ENCODE measurements at places on chromosomes 1 and 21. TPM values are rescaled to one million over a fixed set of nuclear protein-coding genes. Genes with fewer than 3 reads are reported as not detected.

The LMX1A gene
- total RNA-seq, result 1.3 TPM

DNA sequence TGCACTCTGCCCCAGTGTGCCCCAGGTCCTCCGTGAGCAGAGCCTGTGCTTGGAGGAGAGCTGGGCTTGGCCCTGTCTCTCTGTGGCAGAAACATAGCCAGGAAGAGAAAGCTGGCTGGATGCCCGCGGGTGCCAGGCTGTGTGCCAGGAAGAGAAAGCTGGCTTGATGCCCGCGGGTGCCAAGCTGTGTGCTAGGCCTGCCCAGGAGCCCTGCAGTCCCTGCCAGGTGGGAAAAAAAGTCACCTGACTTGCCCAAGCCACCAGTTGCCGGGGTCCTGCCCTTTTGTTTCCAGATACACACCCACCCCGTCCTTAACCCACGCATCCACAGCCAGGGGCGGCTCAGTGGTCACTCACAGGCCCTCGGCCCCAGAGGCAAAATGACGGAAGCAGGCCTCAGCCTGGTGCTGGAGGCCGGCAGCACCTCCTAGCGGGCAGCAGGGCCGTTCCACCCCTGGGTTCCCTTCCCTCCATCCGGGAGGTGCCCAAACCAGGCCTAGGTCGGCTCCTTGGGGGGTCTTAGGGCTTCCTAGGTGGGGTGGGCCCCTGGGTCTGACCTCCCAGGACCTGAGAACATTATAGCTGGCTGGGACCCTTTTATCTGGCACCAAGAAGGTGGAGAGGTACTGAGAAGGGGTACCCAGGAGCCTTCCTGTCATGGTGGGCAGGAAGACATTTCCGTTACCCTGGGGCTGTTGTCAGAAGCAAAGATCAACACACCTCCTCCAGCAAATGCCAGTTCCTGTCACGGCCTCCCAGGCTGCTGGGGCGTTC is 9.1 kb downstream of the ITGB2 start:
- H3K27me3 ChIP-seq, result no peaks in the 10 kb centered on the region
- H3K4me3 ChIP-seq, result no peak overlapping the region
- no peaks in the 10 kb centered on the region for H3K36me3 ChIP-seq
- H3K4me1 ChIP-seq, result no peaks in the 10 kb centered on the region
- peak; percentile 89 for DNase-seq
- peak overlapping the region; percentile 84 for H3K27ac ChIP-seq

DNA sequence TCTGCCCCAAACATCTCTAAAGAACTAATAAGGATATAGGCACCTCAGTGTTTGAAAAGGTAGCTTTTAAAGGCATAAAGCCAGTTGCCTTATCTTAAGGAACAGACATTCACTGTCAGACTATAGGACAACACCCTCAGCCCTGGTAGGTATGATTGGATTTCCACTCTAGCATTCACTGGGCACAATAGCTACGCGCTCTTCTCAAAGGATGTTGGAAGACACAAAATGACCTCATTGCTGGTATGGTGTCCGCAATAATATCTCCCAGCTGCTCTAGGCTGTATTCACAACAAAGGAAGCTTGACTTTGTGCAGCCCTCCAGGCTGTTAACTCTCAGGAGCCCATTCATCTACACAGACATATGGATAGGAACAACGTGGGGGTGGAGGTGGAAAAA is 119.4 kb upstream of the CXADR start:
- no peak overlapping the region for H3K4me3 ChIP-seq
- no peaks in the 10 kb centered on the region for H3K36me3 ChIP-seq
- no peak for DNase-seq
- H3K27me3 ChIP-seq, result no peaks in the 10 kb centered on the region

DNA sequence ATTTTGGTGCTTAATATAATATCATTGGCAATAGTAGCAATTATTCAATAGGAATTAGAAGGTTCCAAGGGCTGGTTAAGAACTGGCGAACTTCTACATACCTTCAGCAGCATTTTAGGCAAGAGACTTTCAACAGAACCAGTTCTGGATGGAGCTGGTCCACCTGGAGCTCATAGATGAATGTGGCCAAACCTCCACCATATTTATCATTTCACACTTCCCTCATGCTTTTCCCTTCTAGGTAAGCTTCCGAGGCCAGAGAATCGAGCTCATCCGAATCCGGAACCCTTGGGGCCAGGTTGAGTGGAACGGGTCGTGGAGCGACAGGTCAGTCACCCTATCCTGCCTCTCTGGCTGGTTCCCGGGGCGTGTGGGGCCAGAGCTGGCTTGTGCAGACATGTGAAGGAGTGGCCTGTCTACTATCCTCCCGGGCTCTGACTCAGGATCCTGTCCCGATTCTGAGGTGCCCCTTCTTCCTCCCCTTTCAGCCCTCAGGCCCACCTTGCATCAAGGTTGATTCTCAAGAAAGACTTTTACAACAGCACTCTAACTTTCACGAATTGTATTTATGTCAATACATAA is 24.7 kb downstream of the CAPN9 start:
- H3K27ac ChIP-seq, result no peak overlapping the region
- H3K27me3 ChIP-seq, result no peaks in the 10 kb centered on the region
- H3K36me3 ChIP-seq, result no peaks in the 10 kb centered on the region
- no peak for DNase-seq
- H3K4me3 ChIP-seq, result no peak overlapping the region

DNA sequence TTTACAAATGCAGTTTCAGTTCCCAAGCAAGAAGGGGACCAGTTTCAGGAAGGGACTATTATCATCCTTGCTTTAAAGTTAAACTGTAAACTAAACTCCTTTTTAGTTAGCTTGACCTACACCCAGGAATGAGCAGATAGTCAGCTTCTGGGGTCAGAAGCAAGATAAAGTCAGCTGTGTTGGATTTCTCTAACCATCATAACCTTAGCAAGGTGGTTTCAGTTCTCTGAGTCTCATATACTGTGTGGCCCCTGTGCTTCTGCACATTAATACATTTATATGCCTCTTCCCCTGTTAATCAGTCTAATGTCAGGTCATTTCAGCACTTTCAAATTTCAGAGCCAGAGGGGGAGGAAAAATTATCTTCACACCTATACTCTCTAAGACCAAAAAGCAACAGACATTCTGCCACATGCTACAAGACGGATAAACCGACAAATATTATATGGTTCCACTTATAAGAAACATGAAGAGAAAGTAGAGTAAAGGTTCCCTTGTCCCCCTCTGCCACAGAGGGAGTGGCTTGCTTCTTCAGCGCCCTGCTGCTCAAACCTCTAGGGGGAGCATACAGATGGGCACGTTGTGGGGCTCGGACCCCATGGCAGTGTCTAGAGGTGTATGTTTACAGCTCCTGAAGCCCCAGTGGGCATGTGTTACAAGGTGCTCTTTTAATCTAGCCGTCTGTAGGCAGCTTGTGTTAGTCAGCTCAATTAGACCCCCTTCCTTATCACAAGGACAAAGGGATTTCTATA is 89.1 kb downstream of the SMYD3 start:
- no peak overlapping the region for H3K4me3 ChIP-seq
- H3K4me1 ChIP-seq, result no peaks in the 10 kb centered on the region
- no peaks in the 10 kb centered on the region for H3K27me3 ChIP-seq
- no peak overlapping the region for H3K27ac ChIP-seq

All from breast epithelium (tissue), 4 donors.